A549 treated with CpdA at 1 μM for 4 hours (cell line): ENCODE measurements at places on chromosomes 3 and 15. TPM values are rescaled to one million over a fixed set of nuclear protein-coding genes. Genes with fewer than 3 reads are reported as not detected.

MYEF2 gene
- total RNA-seq: 13.5 to 19.4 TPM (median 17.2 TPM) in 5 replicates

SPATA12 gene
- 0.44 to 0.59 TPM (median 0.47 TPM) in 5 replicates for total RNA-seq

PLOD2 gene
- 116 to 171 TPM (median 139 TPM) in 5 replicates for total RNA-seq

LRCH3 gene
- total RNA-seq: 13.2 to 24.1 TPM (median 15.4 TPM) in 5 replicates

ZBTB47 gene
- total RNA-seq: 4.7 to 7.5 TPM (median 5.9 TPM) in 5 replicates

NME9 gene
- not detected in 5 replicates for total RNA-seq

NANOGP8 gene
- not detected in 5 replicates for total RNA-seq

TTLL13 gene
- 0.22 to 1.1 TPM (median 0.47 TPM) in 5 replicates for total RNA-seq

NUSAP1 gene
- 65.2 to 95.4 TPM (median 72.2 TPM) in 5 replicates for total RNA-seq

CD96 gene
- total RNA-seq: not detected in 5 replicates

ZBTB20 gene
- 0.58 to 1.1 TPM (median 0.73 TPM) in 5 replicates for total RNA-seq
